ENCODE measurements at places on chromosomes 7 and 10.
A peak's percentile ranks its signal among the peaks of the same experiment; 100 is the strongest.

- no peak for DNase-seq
Observed at GRCh38 chr10:48277093-48277492, 2.6 kb upstream of the FRMPD2 start.

DNA sequence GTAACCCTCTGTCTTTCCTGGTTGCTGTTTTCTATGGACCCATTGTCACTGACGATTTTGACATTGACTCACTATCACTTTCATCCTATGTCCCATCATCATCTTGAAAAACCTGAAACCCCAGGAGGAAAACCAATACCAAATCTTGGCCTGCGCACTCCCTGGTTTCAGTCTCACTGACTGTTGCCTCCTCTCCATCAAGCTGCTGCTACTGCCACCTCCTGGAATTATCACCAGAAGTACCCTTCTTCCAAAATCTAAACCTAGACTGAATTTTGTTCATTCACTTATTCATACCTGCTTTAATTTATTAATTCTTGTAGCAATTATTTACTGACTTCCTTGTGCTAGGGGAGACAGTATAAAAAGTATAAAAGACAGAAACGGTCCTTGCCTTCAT, 44.5 kb upstream of the ACBD5 start:
- DNase-seq, result peak; percentile 19

GRCh38 chr10:11730779-11731178, 11.4 kb upstream of the ECHDC3 start:
- no peak for DNase-seq

DNA sequence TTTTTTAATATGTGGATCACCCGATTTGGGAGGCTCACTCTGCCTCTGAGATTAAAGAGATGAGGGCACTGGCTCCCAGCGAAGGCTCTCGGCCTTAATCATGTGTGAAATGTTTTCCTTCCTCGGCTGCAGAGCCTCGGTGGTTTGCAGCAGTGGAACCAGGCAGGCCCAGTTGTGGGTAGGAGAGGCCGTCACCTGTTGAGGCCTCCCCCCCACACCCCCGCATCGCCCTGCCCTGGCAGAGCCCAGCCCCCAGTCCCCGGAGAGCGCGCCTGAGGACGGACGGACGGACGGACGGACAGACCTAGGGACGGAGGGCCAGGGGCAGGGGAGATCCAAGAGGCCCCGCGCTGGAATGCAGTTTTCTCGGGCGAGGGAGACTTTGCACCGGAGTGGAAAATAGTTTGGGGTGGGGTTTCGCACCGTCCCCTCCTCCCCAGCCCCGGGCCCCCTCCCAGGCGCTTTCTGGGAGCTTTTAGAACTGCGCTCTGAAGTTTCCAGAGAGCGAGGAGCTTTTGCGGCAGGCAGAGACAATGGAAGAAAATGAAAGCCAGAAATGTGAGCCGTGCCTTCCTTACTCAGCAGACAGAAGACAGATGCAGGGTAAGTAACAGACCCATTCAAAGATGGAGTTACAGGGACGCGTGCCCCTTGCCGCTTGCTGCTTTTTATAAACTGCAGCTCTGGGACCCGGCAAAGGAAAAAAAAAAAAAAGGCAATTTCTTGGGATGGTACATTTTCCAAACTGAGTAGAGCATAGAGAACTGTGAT, at the start of gene KIAA1217:
Gene KIAA1217, plus strand, starts transcription at position 478 of the 771 bp plus-strand sequence. Its CDS starts 56 bp downstream, at position 534.
- no peak for DNase-seq

GRCh38 chr10:25288181-25288580, 113.4 kb downstream of the GPR158 start:
- no peak for DNase-seq

- DNase-seq, result no peak
Observed at GRCh38 chr7:130996205-130996832, 262.3 kb upstream of the KLF14 start.

DNA sequence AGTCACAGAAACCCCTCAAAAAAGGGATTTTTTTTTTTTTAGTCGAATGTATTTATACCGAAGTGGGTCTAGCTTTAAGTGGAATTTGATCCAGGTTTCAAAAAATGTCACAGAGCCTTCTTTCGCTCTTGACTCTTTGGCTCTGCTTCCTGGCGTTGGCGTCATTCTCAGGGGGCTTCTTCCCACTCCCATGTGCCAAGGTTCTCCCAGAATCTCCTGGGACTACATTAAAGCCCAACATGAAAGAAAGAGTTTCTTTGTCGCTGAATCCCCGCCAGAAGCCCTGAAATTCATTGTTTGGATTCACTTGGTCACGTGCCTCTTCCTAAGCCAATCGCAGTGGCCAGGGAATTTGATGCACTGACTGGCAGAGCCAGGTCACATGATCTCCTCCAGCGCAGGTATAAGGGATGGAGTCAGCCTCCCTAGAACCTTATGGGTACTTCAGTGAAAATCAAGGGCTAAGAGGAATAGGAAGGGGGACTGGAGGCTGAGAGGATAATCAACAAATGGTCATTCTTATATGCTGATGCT, 101.2 kb downstream of the RPS24 start:
- DNase-seq, result no peak

DNA sequence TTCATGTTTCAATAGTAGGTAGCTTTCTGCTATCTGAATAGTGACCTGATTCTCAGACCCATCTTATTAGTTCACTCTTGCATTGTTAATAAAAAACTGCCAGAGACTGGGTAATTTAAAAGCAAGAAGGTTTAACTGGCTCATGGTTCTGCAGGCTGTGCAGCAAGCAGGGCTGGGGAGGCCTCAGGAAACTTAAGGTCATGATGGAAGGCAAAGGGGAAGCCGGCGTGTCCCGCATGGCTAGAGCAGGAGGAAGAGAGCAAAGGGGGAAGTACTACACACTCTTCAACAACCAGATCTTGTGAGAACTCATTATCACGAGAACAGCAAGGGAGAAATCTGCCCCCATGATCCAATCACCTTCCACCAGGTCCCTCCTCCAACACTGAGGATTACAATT, 185.2 kb upstream of the PITRM1 start:
- no peak for DNase-seq

GRCh38 chr7:35319606-35320005, 65.7 kb upstream of the TBX20 start:
- DNase-seq, result no peak

- no peak for DNase-seq
Observed at GRCh38 chr10:66167816-66168215, 758.0 kb upstream of the LRRTM3 start.

GRCh38 chr7:12957487-12957886, 270.1 kb downstream of the ARL4A start:
- DNase-seq, result no peak

DNA sequence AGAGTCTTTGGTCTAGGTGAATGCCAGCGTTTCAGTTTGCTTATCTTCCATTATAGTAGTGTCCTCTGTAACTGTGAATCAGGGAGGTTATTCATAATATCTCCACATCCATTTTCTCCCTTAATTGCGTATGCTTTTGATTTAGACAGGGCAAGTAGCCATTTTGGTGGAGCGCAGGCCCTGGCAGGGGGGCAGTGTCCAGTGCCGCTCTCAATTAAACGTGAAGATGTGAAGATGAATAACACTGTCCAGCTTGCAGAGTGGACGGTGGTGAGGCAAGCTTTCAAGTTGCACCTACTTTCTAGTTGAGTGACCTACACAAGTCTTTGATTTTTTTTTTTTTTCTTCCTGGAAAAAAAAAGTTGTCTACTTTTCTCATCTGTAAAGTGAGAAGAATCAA, 4.5 kb downstream of the TSPAN14 start:
- DNase-seq, result no peak

DNA sequence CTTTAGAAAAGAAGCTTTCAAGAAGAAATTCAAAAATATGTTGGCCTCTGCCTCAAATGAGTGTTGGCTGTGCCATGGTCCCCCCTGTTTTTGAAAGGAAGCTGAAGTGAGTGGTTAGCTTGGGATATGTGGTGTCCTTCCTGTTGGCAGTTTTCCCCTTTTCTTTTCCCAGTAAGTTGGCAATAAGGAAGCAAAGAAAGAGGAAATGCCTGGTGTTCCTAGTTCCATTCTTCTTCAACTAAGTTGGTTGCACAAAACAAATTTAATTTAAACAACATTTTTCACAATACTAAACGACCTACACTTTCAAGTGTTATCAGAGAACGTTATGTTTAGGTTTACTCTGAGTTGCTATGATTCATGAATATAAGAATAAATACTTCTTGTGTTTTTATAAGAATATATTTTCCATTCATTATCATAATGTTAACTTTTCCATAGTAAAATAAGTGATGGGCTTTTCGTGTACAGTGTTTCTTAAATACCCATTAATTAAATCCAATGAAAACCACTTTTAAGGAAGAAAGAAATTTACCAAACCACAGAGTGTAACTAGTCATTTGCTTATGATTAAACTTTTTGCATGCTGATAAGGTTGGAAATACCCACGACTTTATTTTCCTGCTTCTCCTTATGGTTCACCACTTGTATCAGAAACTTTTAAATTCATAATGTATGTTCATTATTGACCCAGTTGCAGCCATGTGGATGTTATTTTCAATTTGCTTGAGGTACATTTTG, 7.7 kb downstream of the HDAC9 start:
- no peak for DNase-seq

DNA sequence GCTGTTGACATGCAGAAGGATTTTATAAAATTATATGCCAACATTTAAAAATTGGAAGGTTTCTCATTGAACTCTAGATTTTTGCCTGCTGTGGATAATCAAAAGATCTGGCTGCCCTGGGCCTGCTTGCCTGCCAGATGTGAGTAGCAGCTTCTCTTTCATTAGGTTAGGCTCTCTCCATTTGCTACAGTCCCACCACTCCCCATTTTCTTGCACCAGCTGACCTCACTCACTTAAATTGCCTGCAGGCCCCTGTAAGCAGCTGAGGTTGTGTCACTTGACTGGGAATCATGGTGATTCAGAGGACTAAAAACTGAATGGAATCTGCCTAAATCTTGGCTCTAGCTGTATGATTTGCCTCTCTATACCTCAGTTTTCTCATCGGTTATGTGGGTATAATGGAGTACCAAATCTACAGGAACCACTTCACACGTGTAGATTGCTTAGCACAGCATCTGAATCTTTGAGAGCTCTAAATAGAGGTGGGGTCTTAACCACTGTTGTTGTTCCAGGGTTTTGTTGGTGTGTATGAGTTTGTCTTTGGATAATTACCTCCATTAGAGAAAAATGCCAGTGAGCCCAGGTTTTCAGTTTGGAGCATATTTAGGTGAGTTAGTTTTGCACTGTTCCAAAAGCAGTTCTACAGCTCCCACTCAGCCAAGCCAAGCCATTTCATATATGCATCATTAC, 18.6 kb upstream of the RAPGEF5 start:
- no peak for DNase-seq

GRCh38 chr7:158977981-158978380, 121.6 kb downstream of the DYNC2I1 start:
- DNase-seq, result no peak

DNA sequence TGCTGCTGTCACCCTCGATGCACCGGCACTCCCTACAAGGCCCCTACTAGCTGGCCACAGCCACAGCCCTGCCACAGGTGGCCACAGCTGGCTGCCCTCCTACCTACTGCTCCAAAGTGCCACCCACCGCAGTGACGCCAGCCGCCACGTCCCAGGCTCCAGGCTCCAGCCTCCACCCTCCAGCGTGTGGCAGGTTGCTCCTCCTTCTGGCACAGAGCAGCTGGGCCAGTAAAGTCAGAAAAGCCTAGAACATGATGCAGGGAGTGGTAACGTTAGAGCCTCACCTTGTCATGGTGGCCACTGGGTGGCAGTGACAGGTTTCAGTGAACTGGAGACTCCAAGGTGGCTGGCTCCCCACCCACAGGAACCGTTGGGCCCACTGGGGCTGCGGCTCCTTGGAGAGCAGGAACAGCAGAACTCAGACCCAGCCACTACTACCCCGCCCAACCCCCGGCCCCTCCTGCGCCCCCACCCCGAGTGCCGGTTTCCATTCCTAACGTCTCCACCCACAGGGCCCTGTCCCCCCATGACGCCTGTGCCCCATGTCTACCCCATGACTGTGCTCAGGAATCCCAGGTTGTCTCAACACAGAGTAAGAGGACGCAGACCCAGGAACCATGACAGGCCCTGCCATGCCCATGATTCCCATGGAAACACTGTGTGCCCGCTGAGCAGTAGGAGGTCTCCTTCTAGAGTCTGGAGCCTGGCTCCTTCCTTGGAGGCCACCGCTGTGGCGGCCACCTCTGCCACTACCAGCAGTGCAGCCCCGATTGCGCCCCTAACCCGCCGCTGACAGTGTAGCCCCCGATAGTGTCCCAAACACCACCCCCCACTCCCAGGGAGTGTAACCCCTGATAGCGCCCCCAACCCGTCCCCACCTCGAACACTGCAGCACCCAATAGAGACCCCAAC, 52.3 kb upstream of the ZNF33B start:
- DNase-seq, result no peak

DNA sequence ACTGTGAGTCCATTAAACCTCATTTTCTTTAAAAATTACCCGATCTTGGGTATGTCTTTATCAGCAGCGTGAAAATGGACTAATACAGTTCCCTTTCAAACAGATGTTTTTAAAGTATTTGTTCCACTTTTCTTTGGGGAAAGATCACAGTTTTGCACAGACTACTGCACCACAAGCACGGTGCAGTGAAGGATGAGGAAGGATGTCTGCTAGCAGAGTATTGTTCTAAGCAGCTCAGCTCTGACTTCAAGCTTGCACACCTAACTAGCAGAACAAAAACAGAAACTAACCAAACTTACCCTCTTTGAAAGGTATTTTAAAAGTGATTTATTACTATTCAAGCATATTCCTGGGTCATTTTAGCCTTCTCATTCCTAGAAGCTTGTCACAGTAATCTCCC, 20.0 kb downstream of the THNSL1 start:
- DNase-seq, result no peak

DNA sequence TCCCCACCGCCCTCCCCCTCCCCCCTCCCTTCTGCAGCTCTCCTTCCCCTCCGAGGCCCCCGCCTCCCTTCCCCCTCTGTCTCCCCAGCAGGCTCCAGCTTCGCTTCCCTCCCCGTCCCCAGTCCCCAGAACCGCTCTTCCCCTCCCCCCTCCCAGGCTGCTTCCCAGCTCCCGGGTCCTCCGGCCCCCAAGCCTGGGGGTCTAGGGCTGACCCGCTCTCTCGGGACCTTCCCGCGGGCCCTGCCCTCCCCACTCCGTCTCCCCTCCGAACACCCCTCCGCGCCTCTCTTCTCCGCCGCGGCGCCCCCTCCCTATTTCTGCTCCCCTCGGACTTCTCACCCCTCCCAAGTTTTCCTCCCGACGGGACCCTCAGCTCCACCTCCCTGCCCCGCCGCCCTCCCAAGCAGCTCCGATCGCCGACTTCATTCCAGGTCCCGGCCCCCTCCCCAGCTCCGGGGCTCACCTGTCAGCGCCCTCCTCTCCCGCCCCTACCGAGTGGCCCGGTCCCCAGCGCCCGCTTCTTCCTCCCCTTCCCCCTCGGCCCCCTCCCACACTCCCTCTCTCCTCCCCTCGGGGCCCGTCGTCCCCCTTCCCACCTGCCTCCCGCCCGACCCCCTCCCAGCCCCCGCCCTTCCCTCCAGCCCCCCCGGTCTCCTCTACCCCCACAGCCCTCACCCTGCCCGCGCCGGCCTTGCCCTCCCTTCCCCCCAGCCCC, 990 bp downstream of the ZNF467 start:
- no peak for DNase-seq
